ENCODE measurements at places on chromosomes 4 and X. TPM values are rescaled to one million over a fixed set of nuclear protein-coding genes. Genes with fewer than 3 reads are reported as not detected.

Gene GAGE13
- not detected for total RNA-seq

DNA sequence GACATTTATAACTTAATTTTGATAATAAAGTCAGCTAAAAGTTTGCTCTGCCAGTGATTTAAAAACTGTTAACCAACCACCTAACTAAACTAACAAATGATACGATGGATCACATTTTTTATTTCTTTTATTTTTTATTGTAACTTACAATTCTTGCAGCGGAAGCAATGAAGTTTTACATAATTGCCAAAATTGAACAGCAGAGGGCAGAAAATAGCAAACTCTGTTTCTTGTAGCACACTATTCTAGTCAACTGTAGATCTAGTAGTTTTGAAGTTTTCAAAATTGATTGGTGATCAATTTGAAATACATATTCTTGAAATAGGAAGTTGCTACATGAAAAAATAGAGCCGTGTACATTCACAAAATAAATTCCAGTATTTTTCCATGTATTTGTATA is 2.8 kb upstream of the GRIA2 start:
- no peak for DNase-seq

- DNase-seq, result no peak
Observed at GRCh38 chr4:139851133-139851532, 185.5 kb downstream of the MGST2 start.

- DNase-seq, result peak; percentile 24
Observed at GRCh38 chr4:185201977-185202962, 1.5 kb downstream of the CFAP97 start.

DNA sequence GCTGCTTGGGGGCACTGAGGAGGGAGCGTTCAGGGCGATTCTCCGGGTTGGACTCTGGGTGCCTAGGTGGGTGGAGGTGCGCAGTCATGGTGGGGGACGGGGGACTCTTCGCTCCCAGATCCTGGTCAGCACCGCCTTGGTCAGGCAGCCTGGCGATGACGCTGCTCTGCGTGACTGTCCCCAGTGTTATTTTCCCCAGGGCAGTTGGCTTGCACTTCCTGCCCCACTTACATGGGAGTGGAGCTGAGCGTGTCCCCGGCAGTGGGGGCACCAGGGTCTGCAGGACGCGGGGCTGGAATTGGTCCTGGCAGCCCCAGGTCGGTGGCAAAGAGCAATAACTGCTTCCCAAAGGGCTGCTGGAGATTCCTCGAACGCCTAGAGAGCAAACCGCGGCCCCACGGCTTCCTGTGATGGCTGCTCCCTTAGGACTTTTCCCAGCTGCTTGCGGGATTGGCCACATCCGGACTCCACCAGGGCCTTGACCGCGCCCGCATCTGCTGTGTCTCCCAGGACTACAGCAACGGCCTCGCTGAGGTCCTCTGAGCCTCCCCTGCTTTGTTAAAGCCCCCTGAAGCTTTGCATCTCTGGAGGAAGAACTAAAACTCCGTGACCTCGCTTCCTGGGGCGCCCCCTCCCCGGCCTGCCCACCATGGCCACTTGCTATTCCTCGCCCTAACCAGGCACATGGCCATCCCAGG is 35.3 kb upstream of the GPR78 start:
- no peak for DNase-seq

DNA sequence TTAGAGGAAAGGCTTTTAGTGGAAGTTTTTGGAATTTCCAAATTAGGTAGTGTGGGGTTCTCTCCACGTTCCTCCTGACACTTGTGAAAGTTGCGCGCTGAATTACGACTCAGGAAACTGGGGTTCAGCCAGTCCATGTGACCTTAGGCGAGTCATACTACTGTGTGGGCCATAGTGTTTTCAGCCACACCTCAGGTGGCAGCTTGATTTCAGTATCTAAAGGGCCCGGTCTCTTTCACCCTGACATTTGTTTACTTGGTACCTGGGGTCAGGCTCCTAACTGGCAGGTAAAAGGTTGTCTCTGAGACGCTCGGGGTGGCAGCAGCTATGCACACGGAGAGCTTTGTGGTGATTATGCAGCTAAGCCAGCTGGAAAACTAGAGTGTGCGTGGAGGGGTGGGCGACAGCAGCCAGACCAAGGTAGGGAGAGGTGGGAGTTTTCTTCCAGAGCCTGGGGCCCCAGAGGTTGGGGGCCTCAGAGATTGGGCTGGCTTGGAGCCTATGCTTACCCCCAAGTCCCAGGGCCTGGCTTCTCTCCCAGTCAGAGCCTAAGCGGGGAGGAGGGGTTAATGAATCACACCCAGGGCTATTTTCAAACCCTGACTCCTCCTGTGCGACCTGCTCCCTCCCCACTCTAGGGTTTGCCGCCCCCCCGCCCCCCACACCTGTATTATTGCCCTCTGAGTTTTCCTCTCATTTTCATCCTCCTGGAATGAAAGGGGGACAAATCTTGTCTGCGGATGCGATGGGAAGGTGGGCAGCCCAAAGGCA is 47.2 kb downstream of the STARD8 start:
- no peak for DNase-seq

Gene SPANXN1
- total RNA-seq, result not detected

Gene SMARCA1
- 0.35 TPM for total RNA-seq

GRCh38 chrX:54529552-54530356 is at the start of gene GNL3L:
TSS of gene GNL3L (plus strand) at chrX:54530219. CDS start at chrX:54532567, 2,348 bp downstream.
- DNase-seq, result peak; percentile 70

Gene REPS2
- total RNA-seq, result not detected

- no peak for DNase-seq
Observed at GRCh38 chr4:174425669-174426068, 96.6 kb downstream of the HPGD start.

Gene ACE2
- not detected for total RNA-seq

GRCh38 chr4:132218406-132218805 is 930.7 kb upstream of the PCDH10 start:
- no peak for DNase-seq

Gene AFF2
- 1.9 TPM for total RNA-seq

All from CD8-positive, alpha-beta T cell (primary cell).